ENCODE measurements at places on chromosomes 2 and 18. TPM values are rescaled to one million over a fixed set of nuclear protein-coding genes. Genes with fewer than 3 reads are reported as not detected.

GRCh38 chr2:101419096-101419663 lies 31.9 kb upstream of the CREG2 start:
- H3K27me3 ChIP-seq = no peaks in the 10 kb centered on the region
- H3K4me3 ChIP-seq = no peak overlapping the region
- H3K4me1 ChIP-seq = no peaks in the 10 kb centered on the region
- H3K27ac ChIP-seq = no peak overlapping the region

GRCh38 chr2:68089961-68090360 lies 27.2 kb upstream of the C1D start:
- no peaks in the 10 kb centered on the region for H3K4me1 ChIP-seq
- no peaks in the 10 kb centered on the region for H3K36me3 ChIP-seq
- no peak for DNase-seq
- no peak overlapping the region for H3K27ac ChIP-seq
- no peaks in the 10 kb centered on the region for H3K27me3 ChIP-seq

EN1 gene
- total RNA-seq = not detected

GRCh38 chr2:12320991-12321641 lies 395.6 kb upstream of the TRIB2 start:
- no peak overlapping the region for H3K4me3 ChIP-seq
- peaks cover 9% of the 10 kb centered on the region for H3K4me1 ChIP-seq
- DNase-seq = peak; percentile 82
- no peaks in the 10 kb centered on the region for H3K27me3 ChIP-seq
- no peaks in the 10 kb centered on the region for H3K36me3 ChIP-seq

GRCh38 chr2:222568865-222569264 lies 87.0 kb downstream of the FARSB start:
- no peak for DNase-seq
- peaks cover 8% of the 10 kb centered on the region for H3K36me3 ChIP-seq
- H3K27ac ChIP-seq = no peak overlapping the region
- H3K4me1 ChIP-seq = no peaks in the 10 kb centered on the region
- no peaks in the 10 kb centered on the region for H3K27me3 ChIP-seq
